ENCODE measurements at places on chromosomes 12 and 14.
A peak's percentile ranks its signal among the peaks of the same experiment; 100 is the strongest.

- no peaks in the 10 kb centered on the region for H3K36me3 ChIP-seq
- H3K27ac ChIP-seq, result no peak overlapping the region
- DNase-seq, result no peak
- H3K4me3 ChIP-seq, result no peak overlapping the region
- H3K27me3 ChIP-seq, result no peaks in the 10 kb centered on the region
- H3K4me1 ChIP-seq, result no peaks in the 10 kb centered on the region
These were observed 11.3 kb downstream of the BAZ1A start for GRCh38 chr14:34863844-34864243.

DNA sequence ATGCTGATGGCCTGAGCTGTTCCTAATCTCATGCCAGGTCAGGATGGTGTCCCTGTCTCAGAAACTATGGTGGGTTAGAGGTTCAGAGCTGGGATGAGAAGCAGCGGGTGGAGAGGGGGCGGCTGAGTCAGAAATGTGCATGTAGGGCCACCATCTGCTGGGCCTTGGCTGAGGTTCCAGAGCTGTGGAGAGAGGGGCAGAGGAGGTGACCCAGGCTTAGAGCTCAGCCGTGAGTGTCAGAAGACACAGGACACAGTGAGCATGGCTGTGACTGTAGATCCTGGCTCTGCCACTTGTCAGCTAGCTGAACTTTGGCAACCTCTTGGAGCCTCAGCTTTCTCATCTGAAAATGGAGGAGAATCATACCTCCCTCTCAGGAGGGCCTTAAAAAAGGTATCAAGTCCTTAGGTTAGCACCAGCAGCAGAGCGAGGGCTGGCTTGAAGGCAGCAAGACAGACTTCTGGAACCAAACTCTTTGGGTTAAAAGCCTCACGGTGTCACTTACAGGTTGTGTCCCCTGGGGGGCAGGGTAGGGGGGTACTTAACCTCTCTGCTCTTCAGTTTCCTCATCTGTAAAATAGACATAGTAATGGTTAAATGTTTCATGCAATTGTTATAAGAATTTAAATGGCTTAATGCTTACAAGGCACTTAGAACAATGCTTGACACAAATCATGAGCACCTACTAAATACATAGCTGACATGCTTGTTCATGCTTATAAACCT is 34.8 kb downstream of the TMEM229B start:
- DNase-seq, result no peak
- H3K4me1 ChIP-seq, result no peaks in the 10 kb centered on the region
- H3K27ac ChIP-seq, result no peak overlapping the region
- H3K27me3 ChIP-seq, result no peaks in the 10 kb centered on the region

DNA sequence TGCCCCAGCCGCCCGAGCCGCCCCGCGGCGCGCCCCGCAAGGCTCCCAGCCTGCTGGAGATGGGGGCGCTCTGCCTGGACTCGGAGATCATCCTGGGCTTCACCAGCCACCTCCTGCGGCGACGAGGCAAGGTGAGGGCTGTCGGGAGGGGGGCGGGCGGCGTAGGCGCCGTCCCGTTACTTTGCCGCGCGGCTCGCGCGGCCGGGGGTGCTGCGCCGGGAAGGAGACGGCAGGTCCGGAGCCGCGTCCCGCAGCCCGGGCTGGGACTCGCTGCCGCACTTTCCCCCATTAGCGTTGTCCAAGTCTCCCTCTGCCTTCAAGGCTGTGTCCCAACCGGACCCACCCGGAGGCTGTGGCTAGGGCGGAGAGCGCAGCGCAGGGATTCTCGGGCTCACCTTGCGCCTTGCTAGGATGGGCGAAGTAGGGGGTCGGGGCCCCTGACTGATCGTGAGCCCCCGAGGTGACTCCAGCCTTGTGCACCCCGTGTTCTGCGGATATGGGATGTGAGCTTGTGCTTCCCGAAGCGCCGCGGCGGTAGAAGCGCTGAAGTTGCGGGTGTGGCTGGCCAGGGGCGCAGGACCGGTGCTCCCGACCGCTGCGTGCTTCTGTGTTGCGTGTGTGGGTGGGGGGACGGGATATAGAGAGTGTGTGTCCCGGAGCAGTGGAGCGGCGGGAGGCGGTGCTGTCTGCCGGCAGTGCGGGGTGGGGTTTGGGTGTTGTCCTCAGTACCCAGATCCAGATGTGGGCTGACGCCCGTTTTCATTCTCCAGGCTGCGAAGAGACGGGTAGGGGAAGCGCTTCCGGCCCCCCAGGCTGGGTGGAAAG is 1.7 kb upstream of the KIF26A start:
- no peaks in the 10 kb centered on the region for H3K36me3 ChIP-seq
- peaks cover 47% of the 10 kb centered on the region for H3K4me1 ChIP-seq
- DNase-seq, result peak; percentile 55
- H3K4me3 ChIP-seq, result peak overlapping the region; percentile 59

DNA sequence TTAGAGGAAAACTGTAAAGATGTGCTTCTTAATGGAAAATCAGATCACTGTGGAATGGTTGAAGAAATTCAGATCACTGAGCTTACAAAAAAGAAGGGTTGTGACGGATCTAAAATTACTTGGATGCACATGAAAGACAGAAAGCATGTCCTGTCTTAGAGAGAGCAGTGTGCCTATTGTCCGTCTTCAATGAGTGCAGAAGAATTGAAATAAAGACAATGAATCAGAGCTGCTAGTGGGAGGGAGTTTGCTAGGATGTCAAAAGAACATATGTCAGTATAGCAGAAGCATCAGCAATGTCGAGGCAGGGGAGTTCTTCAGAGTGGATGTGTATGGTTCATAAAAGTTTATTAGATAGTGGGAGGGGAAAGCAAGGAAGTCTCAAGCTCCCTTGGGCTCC is 172.7 kb downstream of the SYNE2 start:
- no peak for DNase-seq
- H3K27me3 ChIP-seq, result no peaks in the 10 kb centered on the region
- H3K4me3 ChIP-seq, result no peak overlapping the region
- peaks cover 8% of the 10 kb centered on the region for H3K36me3 ChIP-seq
- H3K27ac ChIP-seq, result no peak overlapping the region
- no peaks in the 10 kb centered on the region for H3K4me1 ChIP-seq

DNA sequence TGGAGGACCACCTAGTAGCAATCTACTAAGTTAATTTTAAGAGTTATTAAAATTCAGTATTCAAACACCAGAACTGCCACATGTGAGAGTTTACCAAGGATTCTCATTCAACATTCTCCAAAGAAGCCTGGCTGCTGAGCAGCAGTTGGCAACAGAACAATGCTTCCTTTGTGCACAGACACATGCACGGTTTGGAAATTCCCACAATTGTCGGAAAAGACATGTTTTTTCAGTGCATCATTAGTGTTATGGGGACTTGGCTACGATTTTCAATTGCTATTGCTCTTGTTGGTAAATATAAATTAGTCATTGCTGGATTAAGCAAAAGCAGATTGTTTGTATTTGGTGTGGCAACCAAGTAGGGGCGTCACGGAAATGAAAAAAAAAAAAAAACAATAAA is 22.2 kb downstream of the ST8SIA1 start:
- no peaks in the 10 kb centered on the region for H3K4me1 ChIP-seq
- H3K36me3 ChIP-seq, result no peaks in the 10 kb centered on the region
- H3K27me3 ChIP-seq, result no peaks in the 10 kb centered on the region
- no peak overlapping the region for H3K27ac ChIP-seq
- no peak overlapping the region for H3K4me3 ChIP-seq

DNA sequence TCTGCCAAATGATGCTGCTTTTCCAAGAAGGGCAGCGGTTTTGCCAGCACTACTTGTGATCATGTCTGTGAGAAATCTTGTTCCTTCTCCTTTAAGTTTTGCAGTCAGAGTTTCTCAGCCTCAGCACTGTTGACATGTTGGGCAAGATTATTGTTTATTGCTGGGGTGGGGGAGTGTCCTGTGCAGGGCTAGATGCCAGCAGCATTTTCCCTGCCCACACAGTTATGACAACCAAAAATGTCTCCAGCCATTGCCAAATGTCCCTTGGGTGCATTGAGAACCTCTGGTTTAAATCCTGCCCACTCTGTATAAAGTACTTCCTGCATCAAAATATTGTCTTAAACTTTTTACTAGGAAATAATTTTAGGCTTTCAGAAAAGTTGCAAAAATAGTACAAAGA is 20.0 kb downstream of the TMEM132C start:
- H3K27me3 ChIP-seq, result peaks cover 34% of the 10 kb centered on the region
- peaks cover 15% of the 10 kb centered on the region for H3K4me1 ChIP-seq
- no peak overlapping the region for H3K27ac ChIP-seq
- H3K36me3 ChIP-seq, result no peaks in the 10 kb centered on the region

GRCh38 chr14:67241411-67242167 is at the start of gene PALS1:
PALS1 (plus strand) TSS chr14:67241435; CDS start chr14:67279171, 37,736 bp downstream.
- H3K27ac ChIP-seq, result peak within 1 kb of the TSS; percentile 98
- H3K4me1 ChIP-seq, result peaks cover 11% of the 10 kb centered on the region
- H3K36me3 ChIP-seq, result no peaks in the 10 kb centered on the region
- no peak for DNase-seq
- H3K27me3 ChIP-seq, result peaks cover 33% of the 10 kb centered on the region
- peak within 1 kb of the TSS; percentile 65 for H3K4me3 ChIP-seq

DNA sequence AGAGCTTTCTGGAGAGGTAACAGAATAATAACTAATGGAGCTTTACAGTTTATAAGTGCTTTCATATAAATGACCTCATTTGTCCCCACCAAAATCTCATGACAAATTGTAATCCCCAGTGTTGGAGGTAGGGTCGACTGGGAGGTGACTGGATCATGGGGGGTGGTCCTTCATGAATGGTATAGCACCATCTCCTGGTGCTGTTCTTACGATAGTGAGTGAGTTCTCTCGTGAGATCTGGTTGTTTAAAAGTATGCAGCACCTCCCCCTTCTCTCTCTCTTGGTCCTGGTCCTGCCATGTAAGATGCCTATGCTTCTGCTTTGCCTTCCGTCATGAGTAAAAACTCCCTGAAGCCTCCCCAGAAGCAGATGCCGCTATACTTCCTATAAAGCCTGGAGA is 423.3 kb upstream of the GARIN6 start:
- H3K27ac ChIP-seq, result no peak overlapping the region
- H3K36me3 ChIP-seq, result no peaks in the 10 kb centered on the region
- H3K4me3 ChIP-seq, result no peak overlapping the region
- no peak for DNase-seq
- H3K4me1 ChIP-seq, result no peaks in the 10 kb centered on the region

DNA sequence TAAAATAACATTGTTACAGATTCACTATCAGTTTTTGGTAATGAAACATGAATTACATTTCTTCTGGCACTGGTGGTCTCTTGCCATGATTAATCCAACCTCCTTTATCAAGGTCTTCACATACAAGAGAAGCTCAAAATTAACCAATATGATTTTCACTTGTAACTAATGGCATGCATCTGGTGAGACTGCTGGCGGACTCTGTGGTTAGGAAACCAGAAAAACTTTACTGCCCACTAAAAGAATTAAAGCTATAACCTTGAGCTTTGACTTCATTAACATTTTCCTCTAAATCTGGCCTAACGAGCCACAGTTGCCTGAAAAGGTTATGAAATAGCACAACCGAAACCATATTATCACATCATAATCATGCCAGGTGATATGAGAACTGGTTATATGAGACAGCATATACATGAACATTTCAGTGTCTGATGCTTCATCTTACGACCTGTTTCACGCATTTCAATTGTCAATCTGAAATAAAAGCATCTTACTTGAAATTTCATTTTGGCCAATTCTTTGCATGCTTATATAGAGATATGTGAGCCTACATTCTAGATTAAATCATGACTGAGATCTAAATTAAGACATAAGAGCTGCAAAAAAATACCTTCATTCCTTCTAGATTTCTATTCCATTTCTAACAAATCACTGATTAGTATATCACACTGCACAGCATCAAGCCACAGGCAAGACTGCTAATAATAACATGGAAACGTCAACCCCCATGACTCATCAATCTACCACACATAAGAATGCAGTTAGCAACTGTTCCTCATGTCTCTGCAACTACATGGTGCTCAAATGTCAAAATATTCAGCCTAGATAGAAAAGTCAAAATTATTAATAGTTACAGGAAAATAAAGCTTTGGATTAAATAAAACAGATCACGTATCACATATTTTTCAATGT is 89.3 kb downstream of the OSBPL8 start:
- no peak overlapping the region for H3K4me3 ChIP-seq
- H3K27me3 ChIP-seq, result no peaks in the 10 kb centered on the region
- H3K4me1 ChIP-seq, result no peaks in the 10 kb centered on the region
- no peak overlapping the region for H3K27ac ChIP-seq

GRCh38 chr12:69457433-69457832 is 12.8 kb upstream of the FRS2 start:
- no peaks in the 10 kb centered on the region for H3K4me1 ChIP-seq
- DNase-seq, result no peak
- no peaks in the 10 kb centered on the region for H3K27me3 ChIP-seq
- no peak overlapping the region for H3K27ac ChIP-seq

DNA sequence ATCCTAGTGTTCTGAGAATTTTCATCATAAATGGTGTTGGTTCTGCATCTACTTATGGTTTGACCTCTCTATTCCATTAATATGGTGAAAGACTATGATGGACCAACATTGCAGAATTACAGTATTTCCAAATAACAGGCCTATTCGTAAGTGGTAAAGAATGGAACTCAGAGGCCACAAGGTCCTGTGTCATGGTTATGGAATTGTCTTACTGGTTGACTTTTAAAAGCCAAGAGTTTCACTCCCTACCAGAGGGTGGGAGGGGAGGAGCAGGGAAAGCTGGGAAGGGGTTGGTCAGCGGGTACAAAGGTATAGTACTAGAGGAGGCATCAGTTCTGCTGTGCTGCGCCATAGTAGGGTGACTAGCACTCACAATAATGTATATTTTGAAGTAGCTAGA is 153.4 kb downstream of the TMEM132D start:
- H3K4me1 ChIP-seq, result no peaks in the 10 kb centered on the region
- no peak for DNase-seq
- H3K36me3 ChIP-seq, result no peaks in the 10 kb centered on the region
- no peak overlapping the region for H3K4me3 ChIP-seq
- no peaks in the 10 kb centered on the region for H3K27me3 ChIP-seq

Data from neural progenitor cell (in vitro differentiated cells).